Urinary bladder (tissue), 4 donors: ENCODE measurements at places on chromosomes 11 and 22. TPM values are rescaled to one million over a fixed set of nuclear protein-coding genes. Genes with fewer than 3 reads are reported as not detected.

ARRB1 gene
- 34.5 TPM for total RNA-seq

SLC22A25 gene
- not detected for total RNA-seq

GAS2L1 gene
- 4.8 TPM for total RNA-seq

EIF3L gene
- 398 TPM for total RNA-seq

RASL10A gene
- 0.58 TPM for total RNA-seq

CNTN5 gene
- total RNA-seq, result 2.6 TPM

ART1 gene
- total RNA-seq, result not detected

UEVLD gene
- 37.6 TPM for total RNA-seq

OR5AL1 gene
- not detected for total RNA-seq

C22orf31 gene
- not detected for total RNA-seq

OR5AR1 gene
- total RNA-seq, result not detected

SMC1B gene
- 0.16 TPM for total RNA-seq

BDNF gene
- total RNA-seq, result 3.3 TPM

NAV2 gene
- 10.6 TPM for total RNA-seq

TSPO gene
- 57.6 TPM for total RNA-seq

HEPN1 gene
- total RNA-seq, result not detected

TESMIN gene
- total RNA-seq, result 1.0 TPM

CUL5 gene
- total RNA-seq, result 78.5 TPM

TRIM66 gene
- 7.8 TPM for total RNA-seq

GLYAT gene
- total RNA-seq, result not detected

MN1 gene
- total RNA-seq, result 9.1 TPM

TMEM138 gene
- 25.5 TPM for total RNA-seq

MMP7 gene
- total RNA-seq, result 18.9 TPM

SCGB1C1 gene
- total RNA-seq, result not detected

MUC5B gene
- total RNA-seq, result not detected

PRDM11 gene
- total RNA-seq, result 13.7 TPM

CCDC188 gene
- total RNA-seq, result 0.69 TPM

TBX1 gene
- total RNA-seq, result 1.2 TPM

IL18 gene
- 18.1 TPM for total RNA-seq

OR8D4 gene
- 0.21 TPM for total RNA-seq

GGTLC3 gene
- not detected for total RNA-seq

ALG8 gene
- total RNA-seq, result 42.4 TPM

NXPE1 gene
- not detected for total RNA-seq

MYBPC3 gene
- total RNA-seq, result not detected

NXPE2 gene
- 1.2 TPM for total RNA-seq
